GF-D8 (cell line): ENCODE measurements at places on chromosomes 4 and X.

DNA sequence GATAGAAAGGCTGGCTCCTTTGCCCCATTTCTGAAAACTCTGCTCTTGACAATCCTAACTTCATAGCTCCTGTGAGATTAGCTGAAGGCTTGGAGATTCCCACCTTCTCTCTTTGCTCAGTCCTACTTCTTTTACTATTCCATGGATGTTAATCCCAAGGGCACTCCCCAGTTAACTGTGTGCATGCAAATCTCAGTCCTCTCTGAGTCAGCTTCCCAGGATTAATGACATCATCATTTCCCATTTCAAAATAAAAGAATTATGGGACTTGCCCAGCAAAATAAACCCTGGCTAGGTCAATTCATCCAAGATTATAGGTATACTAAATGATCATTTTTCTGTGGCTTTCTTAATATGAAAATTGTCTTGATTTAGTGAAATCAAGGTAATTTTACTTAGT, 328.6 kb upstream of the NR3C2 start:
- no peak for DNase-seq

DNA sequence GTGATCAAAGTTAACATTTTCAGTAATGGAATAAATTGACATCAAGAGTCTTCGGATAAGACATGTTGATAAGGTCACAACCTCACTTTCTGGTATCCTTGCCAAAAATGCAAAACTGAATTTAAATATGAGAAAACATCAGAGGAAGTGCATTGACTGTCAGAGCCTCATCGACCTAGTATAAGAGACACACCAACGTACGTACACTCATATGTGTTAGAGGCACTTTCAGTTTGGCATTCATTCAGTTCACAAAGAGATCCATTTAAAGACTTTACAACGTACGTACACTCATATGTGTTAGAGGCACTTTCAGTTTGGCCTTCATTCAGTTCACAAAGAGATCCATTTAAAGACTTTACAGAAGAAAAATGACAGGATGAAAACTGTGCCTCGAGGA, 280.3 kb downstream of the INPP4B start:
- no peak for DNase-seq

GRCh38 chrX:97498093-97498492, 614.4 kb downstream of the RPA4 start:
- DNase-seq: no peak

- DNase-seq: no peak
Measured at GRCh38 chr4:188551156-188551555, 411.9 kb downstream of the TRIML1 start.

- DNase-seq: no peak
Measured at GRCh38 chr4:105058177-105058812, 88.4 kb upstream of the TET2 start.

GRCh38 chr4:65825116-65825753, 154.9 kb upstream of the EPHA5 start:
- DNase-seq: no peak

- no peak for DNase-seq
Measured at GRCh38 chr4:9599266-9599665, 155.1 kb downstream of the DEFB131A start.

DNA sequence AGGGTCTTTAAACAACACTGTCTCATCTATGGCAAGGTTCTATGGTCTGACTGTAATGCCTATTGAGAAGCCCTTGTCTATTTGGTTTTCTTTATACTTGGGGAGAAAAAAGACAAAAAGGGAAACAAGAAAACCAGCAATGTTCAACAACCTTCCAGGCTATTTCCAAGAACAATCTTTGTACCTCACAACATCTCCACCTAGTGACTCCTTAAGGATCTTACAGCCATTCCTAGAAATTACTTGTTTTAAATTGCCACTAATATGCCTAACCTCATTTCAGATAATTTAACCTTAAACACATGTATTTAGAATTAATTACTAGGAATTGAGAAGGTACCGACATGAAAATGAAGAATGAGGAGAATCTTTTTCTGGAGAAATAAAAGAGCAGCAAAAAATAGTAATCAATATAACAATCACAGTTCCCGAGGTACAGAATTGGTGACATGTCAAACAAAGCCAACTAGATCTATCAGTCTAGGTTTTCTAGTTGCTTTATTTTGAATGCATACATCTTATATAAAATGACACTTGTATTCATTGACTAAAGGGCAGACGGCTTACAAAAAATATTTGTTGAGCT, 1.6 kb upstream of the RBM46 start:
- DNase-seq: no peak

- no peak for DNase-seq
Measured at GRCh38 chrX:130829526-130830515, 73.2 kb downstream of the ENOX2 start.

DNA sequence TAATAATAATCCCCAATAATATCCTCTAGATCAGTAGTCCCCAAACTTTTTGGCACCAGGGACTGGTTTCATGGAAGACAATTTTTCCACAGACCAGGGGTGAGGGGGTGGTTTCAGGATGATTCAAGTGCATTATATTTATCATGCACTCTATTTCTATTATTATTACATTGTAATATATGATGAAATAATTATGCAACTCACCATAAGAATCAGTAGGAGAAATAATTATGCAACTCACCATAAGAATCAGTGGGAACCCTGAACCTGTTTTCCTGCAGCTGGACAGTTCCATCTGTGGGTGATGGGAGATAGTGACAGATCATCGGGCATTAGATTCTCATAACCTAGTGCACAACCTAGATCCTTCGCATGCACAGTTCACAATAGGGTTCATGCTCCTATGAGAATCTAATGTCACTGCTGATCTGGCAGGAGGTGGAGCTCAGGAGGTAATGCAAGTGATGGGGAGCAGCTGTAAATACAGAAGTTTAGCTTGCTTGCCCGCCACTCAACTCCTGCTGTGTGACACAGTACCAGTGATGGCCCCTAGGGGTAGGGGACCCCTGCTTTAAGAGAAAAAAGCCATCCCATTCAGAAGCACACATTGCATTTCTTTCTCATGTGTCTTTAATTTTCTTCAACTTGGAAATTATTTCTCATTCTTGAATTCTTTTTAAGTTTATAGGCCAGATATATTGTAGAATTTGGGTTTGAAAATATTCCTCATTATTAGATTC, 16.0 kb upstream of the SH3RF1 start:
- no peak for DNase-seq

- no peak for DNase-seq
Measured at GRCh38 chr4:31069151-31069550, 349.0 kb downstream of the PCDH7 start.

DNA sequence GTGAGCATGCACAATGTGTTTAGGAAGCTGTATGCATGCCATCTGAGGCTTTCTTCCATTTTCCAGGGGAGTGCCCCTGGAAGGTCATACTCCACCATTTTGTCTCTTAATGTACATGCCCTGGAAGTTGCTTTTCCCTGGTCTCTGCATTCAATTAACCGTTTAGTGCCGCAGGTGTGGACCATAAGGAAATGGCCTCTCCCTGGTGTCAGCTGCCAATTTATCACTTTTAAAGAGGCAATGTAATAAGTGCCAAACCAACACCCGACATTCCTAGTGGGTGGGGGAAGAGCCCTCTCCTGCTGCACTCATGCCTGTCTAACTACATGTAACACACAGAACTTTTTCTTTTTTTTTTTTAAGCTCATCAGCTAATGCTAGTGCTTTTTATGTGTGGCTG, 7.1 kb upstream of the BST1 start:
- no peak for DNase-seq

GRCh38 chrX:40950546-40950945, 134.7 kb upstream of the USP9X start:
- DNase-seq: no peak

- DNase-seq: no peak
Measured at GRCh38 chr4:85728464-85728863, 253.5 kb downstream of the ARHGAP24 start.

- DNase-seq: no peak
Measured at GRCh38 chrX:140933874-140934655, 68.3 kb upstream of the SPANXB1 start.
